ENCODE measurements at places on chromosomes 7 and 10. TPM values are rescaled to one million over a fixed set of nuclear protein-coding genes. Genes with fewer than 3 reads are reported as not detected.

Gene MINDY3
- polyA plus RNA-seq: 35.1 TPM

Gene MACROH2A2
- polyA plus RNA-seq: 16.6 TPM

Gene EPO
- not detected for polyA plus RNA-seq

Gene WDFY4
- polyA plus RNA-seq: 3.7 TPM

Gene SH2D4B
- 0.11 TPM for polyA plus RNA-seq

Gene RASA4B
- polyA plus RNA-seq: 11.0 TPM
